Pulmonary artery endothelial cell (primary cell): ENCODE measurements at places on chromosomes 13 and 19. TPM values are rescaled to one million over a fixed set of nuclear protein-coding genes. Genes with fewer than 3 reads are reported as not detected.

DNA sequence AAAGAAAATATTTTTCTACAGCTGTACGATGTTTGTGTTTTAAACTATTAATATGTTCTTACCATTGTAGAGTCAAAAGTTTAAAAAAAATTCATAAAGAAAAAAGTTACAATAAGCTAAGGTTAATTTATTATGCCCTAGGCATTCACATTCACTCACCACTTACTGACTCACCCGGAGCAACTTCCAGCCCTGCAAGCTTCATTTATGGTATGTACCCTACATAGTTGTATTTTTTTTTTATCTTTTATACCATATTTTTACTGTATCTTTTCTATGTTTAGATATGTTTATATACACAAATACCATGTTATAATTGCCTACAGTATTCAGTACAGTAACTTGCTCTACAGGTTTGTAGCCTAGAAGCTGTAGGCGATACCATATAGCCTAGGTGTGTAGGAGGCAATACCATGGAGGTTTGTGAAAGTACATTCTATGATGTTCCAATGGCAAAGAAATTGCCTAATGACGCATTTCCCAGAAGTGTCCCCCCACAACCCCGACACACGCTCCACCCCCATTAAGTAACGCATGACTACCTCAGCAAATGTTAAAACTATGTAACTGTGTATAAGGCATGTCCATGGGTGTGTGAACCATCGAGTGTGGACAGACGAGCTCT is 60.4 kb downstream of the SLITRK6 start:
- DNase-seq = no peak

- no peak for DNase-seq
These were observed 220.4 kb upstream of the SOX1 start for GRCh38 chr13:111846391-111847159.

Gene SMG9
- 5.9 and 10.4 TPM in 2 replicates for total RNA-seq

DNA sequence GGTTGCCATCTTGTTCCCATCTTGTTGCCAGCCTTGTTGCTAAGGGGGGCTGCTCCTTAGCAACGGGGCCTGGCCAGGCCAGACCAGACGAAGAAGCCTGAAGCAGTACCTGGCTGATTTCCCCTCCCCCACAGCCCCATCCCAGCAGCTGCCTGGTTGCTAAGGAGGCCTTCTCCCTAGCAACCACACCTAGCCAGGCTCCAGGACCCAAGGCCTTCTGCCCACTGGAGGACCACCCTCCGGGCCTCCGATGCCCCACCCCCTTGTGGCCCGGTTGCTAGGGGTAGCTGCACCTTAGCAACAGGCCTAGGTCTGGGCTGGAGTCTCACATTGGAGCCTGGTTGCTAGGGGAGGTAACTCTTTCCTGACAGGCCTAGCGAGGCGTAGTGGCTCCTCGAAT is 3.9 kb downstream of the PRRG2 start:
- no peak for DNase-seq

DNA sequence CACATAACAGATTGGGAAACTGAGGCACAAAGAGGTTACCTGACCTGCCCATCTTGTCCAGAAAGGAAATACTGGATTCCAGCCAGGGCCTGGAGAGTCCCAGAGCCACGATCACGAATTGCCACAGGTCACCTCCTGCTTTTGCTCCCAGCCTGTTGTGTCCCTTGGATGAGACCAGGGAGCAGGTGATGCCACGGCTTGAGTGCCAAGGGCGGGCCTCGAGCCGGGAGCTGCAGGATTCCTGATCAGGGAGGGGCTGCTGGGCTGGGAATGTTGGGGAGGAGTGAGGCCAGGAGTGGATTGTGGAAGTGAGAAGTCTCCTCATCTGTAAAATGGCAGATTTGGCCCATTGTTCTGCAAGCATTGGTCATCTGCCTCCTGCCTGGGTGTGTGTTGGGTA is 29.4 kb downstream of the DNM2 start:
- DNase-seq = no peak

GRCh38 chr13:45847554-45848224 is 3.9 kb downstream of the SIAH3 start:
- peak; percentile 26 for DNase-seq

DNA sequence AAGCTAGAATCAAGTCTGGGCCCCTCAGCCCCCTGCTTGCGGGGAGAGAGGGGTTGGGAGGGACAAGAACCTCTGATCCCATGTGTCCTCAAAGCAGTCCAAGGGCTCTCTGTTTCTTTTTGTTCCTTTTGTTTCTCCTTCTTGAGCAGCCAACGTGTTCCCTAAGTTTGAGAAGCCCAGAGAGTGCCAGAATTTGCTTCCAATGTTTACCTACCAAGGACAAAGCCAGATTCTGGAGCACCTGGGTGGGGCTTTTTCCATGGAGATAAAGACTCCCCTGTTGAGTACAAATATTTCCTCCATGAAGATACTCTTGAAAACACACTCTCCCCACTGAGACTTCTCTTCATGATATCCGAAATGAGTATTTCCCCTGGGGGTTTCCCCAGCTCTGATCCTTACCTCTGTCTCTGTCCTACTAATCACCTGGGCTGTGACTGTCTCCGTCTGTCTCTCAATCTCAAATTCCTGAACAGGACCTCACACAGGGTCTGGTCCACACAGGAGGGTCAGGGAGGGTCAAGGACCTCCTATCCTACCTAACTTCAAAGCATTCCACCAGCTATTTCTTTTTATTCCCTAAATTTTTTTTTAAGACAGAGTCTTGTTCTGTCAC is 27.4 kb downstream of the CD177 start:
- DNase-seq = no peak

GRCh38 chr19:51337141-51337860 is 4.6 kb downstream of the VSIG10L start:
- no peak for DNase-seq

Gene FBXO27
- total RNA-seq = 1.5 and 2.2 TPM in 2 replicates

- no peak for DNase-seq
These were observed 2.0 kb downstream of the LRCH1 start for GRCh38 chr13:46554951-46555350.

Gene IGSF23
- 0.25 and 0.46 TPM in 2 replicates for total RNA-seq

Gene ZNF426
- 20.2 and 24.4 TPM in 2 replicates for total RNA-seq

DNA sequence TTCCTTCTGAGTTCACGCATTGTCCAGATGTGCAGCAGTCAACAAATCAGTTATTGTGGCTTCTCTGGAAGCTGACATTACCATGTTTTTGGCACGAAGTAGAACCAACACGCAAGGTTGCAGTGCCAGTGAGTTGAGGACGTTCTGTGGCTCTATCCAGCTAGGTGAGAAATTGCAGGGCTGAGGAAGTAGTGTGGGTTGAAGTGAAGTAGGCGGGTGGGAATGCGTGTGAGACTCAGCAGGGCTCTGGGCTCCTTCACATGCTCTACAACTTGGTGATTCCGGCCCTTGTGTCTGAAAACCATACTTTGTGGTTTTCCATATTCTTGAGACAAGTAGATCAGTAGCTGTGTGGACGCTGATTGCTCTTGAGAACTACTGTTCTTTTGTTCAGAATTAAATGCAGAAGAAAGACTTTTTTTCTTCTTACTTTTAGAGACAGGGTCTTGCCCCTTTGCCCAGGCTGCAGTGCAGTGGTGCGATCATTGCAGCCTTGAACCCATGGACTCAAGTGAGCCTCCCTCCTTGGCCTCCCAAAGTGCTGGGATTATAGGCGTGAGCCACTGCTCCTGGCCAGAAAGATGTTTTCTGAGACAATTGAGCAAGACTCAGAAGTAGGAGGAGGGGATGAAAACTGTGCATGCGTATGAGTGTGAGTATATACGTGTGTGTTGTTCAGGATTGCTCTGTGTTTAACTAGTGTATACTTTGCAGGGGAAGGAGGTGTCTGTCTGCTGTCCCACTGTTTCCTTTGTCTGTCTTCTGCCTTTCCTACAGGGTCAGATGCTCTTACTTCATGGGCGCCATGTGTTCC is 46.2 kb downstream of the GATAD2A start:
- no peak for DNase-seq

- peak; percentile 26 for DNase-seq
These were observed 6.9 kb downstream of the DCLK1 start for GRCh38 chr13:36124236-36124822.

Gene LCP1
- 0.07 and 0.13 TPM in 2 replicates for total RNA-seq

DNA sequence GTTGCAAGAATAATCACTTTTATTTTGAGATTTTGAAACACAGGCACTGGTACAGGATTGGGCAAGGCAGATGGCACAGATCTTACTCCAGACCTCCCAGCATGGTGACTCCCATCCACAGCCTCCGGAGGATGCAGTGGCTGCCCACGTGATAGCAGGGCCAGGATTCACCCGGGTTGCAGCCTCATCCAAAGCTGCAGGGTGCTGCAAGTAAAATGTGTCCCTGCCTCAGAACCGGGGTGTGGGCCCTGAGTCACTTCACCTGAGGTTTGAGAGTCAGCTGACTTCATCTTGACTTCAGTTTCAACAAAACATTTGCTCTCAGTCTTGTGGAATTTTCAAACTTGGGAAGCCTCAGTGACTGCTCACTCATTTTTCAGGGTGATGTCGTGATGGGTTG is 201.9 kb downstream of the FGF9 start:
- DNase-seq = no peak

DNA sequence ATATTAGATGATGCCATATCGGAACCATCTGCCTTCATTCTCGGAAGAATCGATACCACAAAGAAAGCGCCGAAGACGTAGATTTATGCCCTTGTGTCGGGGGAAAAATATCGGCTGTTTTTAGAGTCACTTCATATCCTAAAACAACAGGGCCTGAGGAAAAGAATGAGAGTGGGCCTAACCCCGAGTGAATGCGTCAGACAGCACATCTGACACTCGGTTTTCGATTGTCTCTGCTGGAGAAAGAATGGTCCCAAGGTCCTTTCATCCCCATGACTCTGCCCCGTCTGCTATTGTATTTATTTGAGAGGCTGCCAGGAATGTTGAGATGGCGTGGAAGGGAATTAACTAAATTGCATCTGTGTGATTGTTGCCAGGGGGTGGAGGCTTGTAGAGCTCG is 46.1 kb downstream of the CHST8 start:
- no peak for DNase-seq

Gene TMEM150B
- total RNA-seq = not detected in 2 replicates

GRCh38 chr19:31518216-31519020 is 169.2 kb upstream of the TSHZ3 start:
- no peak for DNase-seq

DNA sequence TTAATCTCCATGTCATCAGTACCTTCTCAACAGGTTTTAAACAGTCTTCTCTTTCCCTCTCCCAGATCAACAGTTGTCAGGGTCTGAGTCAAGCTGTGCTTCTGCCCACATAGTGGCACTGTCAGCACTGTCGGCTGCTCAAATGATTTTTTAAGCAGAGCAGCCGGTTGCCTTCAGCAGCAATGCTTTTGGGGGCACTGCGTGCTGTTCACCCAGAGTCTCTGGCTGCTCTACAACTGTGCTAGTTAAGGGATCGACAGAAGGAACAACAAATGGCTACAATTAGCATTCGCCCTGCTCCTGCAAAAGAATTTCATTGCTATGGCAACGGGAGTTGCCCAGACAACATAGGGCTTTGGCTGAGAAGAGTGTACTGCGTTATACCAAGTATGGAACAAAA is 412.9 kb downstream of the DIAPH3 start:
- no peak for DNase-seq

- DNase-seq = peak; percentile 87
These were observed 292.8 kb downstream of the DCLK1 start for GRCh38 chr13:35838356-35838755.

GRCh38 chr19:1287354-1288225 is 1.9 kb downstream of the EFNA2 start:
- DNase-seq = no peak

DNA sequence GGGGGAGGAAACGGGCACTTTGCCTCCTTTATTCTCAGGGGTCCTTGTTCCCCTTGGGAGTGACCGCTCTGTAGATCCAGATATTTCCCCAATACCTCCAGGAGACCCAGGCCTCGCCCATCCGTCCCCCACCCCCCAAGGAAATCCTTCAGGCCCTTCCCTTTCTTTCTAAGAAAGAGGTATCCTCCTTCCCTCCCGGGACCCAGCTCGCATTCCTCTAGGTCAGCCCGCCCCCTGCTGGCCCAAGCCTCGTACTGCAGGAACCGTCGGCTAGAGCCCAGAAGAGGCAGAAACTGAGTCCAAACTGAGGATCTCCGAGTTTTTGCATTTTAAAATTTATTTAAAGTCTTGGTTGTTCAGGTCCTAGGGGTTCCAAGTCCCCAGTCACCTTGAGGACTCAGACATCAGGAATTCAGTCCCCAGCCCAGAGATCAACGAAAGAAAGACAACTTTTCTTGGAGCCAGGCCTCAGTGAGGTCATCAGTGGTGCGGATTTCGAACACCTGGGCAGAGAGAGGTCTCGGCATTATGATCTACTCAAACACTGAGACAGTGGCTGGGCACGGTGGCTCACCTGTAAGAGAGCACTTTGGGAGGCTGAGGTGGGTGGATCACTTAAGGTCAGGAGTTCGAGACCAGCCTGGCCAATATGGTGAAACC is 7.5 kb upstream of the LRFN1 start:
- DNase-seq = no peak

DNA sequence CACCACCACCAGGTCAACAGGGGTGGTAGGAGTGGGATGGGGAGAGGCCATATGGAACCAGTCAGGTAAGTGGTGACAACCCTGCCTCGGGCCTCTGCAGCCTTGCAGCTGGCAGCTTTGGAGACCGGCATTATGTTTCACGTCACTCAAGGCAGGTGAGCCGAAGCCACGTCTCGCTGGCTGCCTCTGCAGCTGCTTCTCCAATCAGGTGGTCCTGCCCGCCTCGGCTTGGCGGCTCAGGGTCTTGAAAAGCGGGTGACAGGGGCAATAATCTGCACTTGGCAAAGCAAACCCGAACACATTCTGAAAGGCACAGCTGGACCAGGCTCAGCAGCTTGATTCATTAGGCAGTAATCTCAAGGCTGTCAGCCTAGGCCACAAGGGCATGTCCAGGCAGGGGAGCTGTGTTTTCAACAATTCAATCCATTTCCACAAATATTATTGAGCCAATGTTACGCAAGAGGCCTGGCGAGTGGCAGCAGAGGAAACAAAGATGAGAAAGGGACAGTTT is 77.4 kb upstream of the PCDH8 start:
- DNase-seq = no peak

Gene CGB2
- not detected in 2 replicates for total RNA-seq

Gene HIF3A
- 4.6 and 5.3 TPM in 2 replicates for total RNA-seq

- DNase-seq = no peak
These were observed 20.5 kb upstream of the VSTM2B start for GRCh38 chr19:29505097-29505824.

Gene ERICH4
- not detected in 2 replicates for total RNA-seq

Gene ATP4B
- total RNA-seq = 0.07 and 0.13 TPM in 2 replicates

Gene MBD3L3
- total RNA-seq = not detected in 2 replicates

GRCh38 chr13:113607056-113607888 is 22.7 kb downstream of the TFDP1 start:
- no peak for DNase-seq

Gene IGFL2
- total RNA-seq = not detected in 2 replicates

GRCh38 chr19:4347521-4347920 is 4.2 kb downstream of the MPND start:
- no peak for DNase-seq

Gene SLITRK6
- total RNA-seq = not detected in 2 replicates

Gene ZNF599
- 4.5 and 4.7 TPM in 2 replicates for total RNA-seq

Gene FOXA3
- not detected in 2 replicates for total RNA-seq
